ENCODE measurements at places on chromosomes 6 and 20. TPM values are rescaled to one million over a fixed set of nuclear protein-coding genes. Genes with fewer than 3 reads are reported as not detected.

GRCh38 chr20:50381771-50382593, 128.2 kb upstream of the PTPN1 start:
- no peaks in the 10 kb centered on the region for H3K4me1 ChIP-seq
- no peaks in the 10 kb centered on the region for H3K36me3 ChIP-seq
- DNase-seq, result no peak
- H3K4me3 ChIP-seq, result no peak overlapping the region
- H3K27me3 ChIP-seq, result no peaks in the 10 kb centered on the region
- H3K27ac ChIP-seq, result peak overlapping the region; percentile 76

GRCh38 chr6:24228681-24229255, 102.8 kb downstream of the NRSN1 start:
- peaks cover 4% of the 10 kb centered on the region for H3K27me3 ChIP-seq
- no peak for DNase-seq
- H3K36me3 ChIP-seq, result no peaks in the 10 kb centered on the region
- no peak overlapping the region for H3K27ac ChIP-seq
- H3K4me3 ChIP-seq, result no peak overlapping the region

The COMMD7 gene
- total RNA-seq, result 26.3 TPM

The FRS3 gene
- 4.9 TPM for total RNA-seq

DNA sequence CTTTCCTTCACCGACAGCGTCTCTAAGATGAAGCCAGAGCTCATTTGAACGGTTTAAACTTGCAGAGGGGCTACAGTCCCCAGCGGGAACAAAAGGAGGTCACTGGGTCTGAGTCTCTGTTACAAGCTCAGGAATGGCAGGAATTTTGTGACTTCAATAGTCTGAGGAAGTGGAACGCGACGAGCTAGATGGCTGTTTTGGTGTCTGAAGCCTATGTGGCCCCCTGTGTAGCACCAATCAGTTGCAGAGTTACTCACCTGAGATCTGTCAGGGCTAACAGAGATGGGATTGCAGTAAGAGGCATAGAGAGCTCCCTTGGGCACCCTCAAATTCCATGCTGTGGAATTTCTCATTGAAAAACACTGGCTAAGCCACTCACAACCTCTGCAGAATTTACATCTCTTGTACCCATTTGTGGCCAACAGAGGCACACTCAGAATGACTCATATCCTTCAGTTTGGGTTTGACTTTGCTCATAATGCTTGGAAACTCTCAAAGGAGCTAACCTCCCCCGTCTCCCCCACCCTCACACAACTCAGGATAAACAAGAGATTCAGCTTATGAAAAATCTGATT, 7.1 kb upstream of the TCP11 start:
- H3K27ac ChIP-seq, result no peak overlapping the region
- no peak overlapping the region for H3K4me3 ChIP-seq
- peaks cover 17% of the 10 kb centered on the region for H3K4me1 ChIP-seq
- no peaks in the 10 kb centered on the region for H3K27me3 ChIP-seq
- no peaks in the 10 kb centered on the region for H3K36me3 ChIP-seq
- no peak for DNase-seq

GRCh38 chr6:20427856-20428255, 26.2 kb downstream of the E2F3 start:
- H3K27ac ChIP-seq, result no peak overlapping the region
- no peak for DNase-seq
- peaks cover 5% of the 10 kb centered on the region for H3K4me1 ChIP-seq
- no peak overlapping the region for H3K4me3 ChIP-seq
- H3K36me3 ChIP-seq, result no peaks in the 10 kb centered on the region
- no peaks in the 10 kb centered on the region for H3K27me3 ChIP-seq

GRCh38 chr6:55729665-55730064, 145.7 kb downstream of the BMP5 start:
- H3K4me1 ChIP-seq, result peaks cover 3% of the 10 kb centered on the region
- no peak for DNase-seq
- no peak overlapping the region for H3K4me3 ChIP-seq
- no peak overlapping the region for H3K27ac ChIP-seq

DNA sequence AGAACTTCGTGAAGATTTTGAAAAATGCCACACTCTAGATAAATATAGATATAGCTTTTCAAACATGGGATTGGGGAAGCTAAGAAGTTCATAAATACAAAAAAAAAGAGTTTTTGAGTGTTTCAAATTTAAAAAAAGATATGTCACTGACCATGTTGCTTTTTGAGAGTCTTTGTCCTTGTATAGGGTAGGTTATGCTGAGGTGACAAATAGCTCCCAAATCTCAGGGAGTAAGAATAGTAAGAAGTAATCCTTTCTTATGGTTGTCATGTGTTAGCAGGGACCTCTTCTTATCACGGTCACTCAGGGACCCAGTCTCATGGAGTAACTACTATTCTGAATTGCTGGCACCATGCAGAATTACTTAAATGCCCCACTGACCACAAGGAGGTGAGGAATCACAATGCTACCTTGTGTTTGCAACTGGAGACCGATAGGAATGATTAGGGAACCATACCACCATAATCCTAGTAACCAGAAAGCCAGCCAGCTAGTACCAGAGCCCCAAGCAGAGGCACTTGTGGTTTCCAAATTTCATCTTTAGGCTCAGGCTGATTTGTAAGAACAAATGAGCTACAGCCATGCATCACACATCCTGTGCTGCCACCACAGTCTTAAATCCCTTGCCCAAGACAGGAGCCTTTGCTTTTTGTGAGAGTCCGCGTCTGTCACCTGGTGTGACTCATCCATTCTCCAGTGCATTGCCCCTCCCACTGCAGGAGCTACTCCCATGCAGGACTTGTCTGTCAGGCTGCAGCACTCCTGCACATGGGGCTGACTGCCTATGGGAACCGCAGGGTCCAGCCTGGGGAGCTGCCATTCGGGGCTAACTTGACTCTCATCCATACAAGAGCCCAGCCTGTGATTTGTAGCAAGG, 42.4 kb upstream of the ADGRF4 start:
- no peak for DNase-seq
- no peaks in the 10 kb centered on the region for H3K4me1 ChIP-seq
- no peaks in the 10 kb centered on the region for H3K36me3 ChIP-seq
- no peak overlapping the region for H3K27ac ChIP-seq

DNA sequence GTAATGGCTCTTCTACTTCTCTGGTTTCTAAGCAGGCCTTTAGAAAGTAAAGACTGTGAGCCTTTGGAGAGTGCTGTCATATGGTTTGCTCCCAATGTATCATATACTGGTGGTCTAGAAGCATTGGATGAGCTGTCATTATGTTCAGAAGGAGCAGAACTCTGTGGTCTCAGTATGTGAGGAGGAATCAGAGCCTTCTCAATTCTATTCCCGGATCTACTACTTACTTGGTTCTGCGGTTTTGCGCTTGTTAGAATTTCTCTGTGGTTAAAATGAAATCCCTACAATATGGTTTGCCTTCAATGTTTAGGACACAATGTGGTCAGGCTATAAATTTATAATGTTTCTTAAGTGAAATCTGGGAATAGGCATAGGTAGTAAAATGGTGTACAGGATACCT, 64.6 kb downstream of the RWDD2A start:
- H3K4me1 ChIP-seq, result no peaks in the 10 kb centered on the region

- no peaks in the 10 kb centered on the region for H3K27me3 ChIP-seq
- no peak for DNase-seq
- H3K4me3 ChIP-seq, result no peak overlapping the region
- H3K36me3 ChIP-seq, result no peaks in the 10 kb centered on the region
- H3K27ac ChIP-seq, result no peak overlapping the region
Observed at GRCh38 chr6:33935439-33936080, 131.8 kb upstream of the MLN start.

- H3K36me3 ChIP-seq, result no peaks in the 10 kb centered on the region
- no peak for DNase-seq
- no peak overlapping the region for H3K4me3 ChIP-seq
- H3K27ac ChIP-seq, result peak overlapping the region; percentile 99
Observed at GRCh38 chr6:108555399-108556052, 5.2 kb upstream of the FOXO3 start.

- no peaks in the 10 kb centered on the region for H3K36me3 ChIP-seq
- no peaks in the 10 kb centered on the region for H3K27me3 ChIP-seq
- no peak overlapping the region for H3K4me3 ChIP-seq
- DNase-seq, result no peak
Observed at GRCh38 chr6:96755096-96755495, 82.2 kb downstream of the GPR63 start.

DNA sequence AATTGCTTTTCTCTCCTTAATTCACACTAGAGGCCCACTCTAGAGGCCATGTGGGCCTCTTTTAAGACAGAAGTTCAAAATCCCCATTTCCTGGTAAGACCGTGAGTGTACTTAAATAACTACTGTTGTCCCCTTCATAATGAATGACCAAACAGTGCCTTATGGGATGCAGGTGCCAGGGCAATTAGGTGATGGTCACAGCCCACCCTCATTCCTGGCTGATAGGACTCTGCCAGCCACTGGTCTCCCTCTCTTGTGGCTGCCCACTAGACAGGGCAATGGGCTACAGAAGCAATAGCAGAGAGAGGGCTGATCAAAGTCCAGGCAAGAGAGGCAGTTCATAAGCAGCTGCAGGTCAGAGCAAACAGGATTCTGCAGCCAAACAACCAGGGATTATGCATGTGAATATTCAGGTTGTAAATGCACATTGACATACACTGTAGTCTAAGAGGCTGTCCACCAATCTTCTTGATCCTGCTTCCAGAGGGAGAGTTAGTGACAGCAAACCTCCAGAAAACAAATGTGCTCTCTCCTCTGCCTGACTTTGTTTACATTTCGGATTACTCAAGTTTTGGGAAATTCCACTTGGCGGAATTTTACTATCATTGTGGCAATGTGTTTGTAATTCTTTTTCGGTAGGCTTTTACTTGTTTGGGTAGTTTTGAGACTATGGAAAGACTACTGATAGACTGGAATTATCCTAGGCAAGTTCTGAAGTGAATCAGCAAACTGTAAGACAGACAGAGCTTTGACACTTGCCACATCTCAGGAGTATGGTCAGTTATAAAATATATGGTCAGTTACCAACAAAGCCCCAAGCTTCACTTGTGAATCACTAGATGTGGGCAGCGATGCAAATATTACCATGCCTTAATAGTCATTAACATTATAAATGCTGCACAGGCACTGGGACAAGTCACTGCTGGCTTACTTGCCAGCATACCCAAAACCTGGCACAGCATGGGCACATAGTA, 12.8 kb downstream of the PTPRK start:
- no peak for DNase-seq
- H3K36me3 ChIP-seq, result no peaks in the 10 kb centered on the region
- H3K4me1 ChIP-seq, result peaks cover 66% of the 10 kb centered on the region
- no peak overlapping the region for H3K4me3 ChIP-seq
- peak overlapping the region; percentile 4 for H3K27ac ChIP-seq

DNA sequence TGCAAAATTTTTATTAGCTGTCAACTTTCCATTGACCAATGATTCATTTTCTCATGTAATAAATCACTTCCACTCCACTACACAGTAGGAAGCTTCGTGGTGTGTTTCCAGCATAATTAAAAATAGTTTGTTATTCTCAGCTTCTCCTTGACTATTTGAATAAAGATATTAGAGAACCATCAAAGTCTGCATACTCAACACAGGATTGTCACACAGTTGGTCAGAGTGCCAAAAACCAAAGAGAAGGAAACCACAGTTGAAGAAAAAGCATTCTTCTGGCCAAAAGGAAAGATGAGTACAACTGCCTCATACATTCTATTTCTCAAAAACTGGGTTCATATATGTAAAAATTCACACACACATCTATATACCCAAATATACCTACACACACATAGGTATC, 455.1 kb upstream of the HSF2 start:
- H3K4me3 ChIP-seq, result no peak overlapping the region
- no peaks in the 10 kb centered on the region for H3K4me1 ChIP-seq
- H3K27ac ChIP-seq, result no peak overlapping the region
- H3K27me3 ChIP-seq, result no peaks in the 10 kb centered on the region

The CTCFL gene
- not detected for total RNA-seq

DNA sequence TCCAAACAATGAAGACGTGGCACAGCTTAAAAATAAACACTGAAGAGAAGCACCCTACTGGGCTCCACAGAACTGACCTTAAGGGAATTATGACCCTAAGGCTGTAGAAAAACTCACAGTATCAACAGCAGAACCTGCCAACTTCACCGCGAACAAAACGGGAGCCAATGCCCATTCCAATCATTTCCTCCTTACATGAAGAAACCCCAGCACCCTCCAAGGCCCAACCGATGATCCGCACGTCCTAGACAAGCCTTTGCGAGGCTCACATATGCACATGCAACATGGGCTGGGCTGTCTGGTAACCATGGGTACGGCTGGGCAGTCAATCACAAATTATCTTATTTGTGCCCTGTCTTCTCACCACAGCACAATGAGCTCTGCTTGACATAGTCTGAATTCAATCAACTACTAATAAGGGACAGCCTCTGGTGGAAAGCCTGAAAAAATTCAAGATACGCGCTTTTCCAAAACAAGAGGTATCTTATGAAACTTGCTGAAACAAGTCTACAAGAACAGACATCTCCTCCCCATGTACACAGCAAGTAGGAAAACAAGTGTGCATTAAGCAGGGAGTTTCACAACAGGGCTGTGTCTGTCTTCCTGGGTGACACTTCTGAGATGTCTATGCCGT, 1.7 kb downstream of the DIDO1 start:
- DNase-seq, result no peak
- peak overlapping the region; percentile 95 for H3K4me3 ChIP-seq

The SLC35D3 gene
- 0.95 TPM for total RNA-seq

GRCh38 chr6:85678026-85678601, 35.4 kb upstream of the SYNCRIP start:
- peak overlapping the region; percentile 95 for H3K27ac ChIP-seq
- no peaks in the 10 kb centered on the region for H3K36me3 ChIP-seq
- H3K4me3 ChIP-seq, result peak overlapping the region; percentile 85
- H3K4me1 ChIP-seq, result no peaks in the 10 kb centered on the region
- DNase-seq, result no peak
- H3K27me3 ChIP-seq, result no peaks in the 10 kb centered on the region

GRCh38 chr6:17580518-17581048, 19.5 kb upstream of the FAM8A1 start:
- no peaks in the 10 kb centered on the region for H3K27me3 ChIP-seq
- DNase-seq, result peak; percentile 75
- peak overlapping the region; percentile 86 for H3K27ac ChIP-seq
- peak overlapping the region; percentile 59 for H3K4me3 ChIP-seq

GRCh38 chr6:160084198-160084776, 37.3 kb upstream of the SLC22A1 start:
- H3K4me3 ChIP-seq, result no peak overlapping the region
- no peaks in the 10 kb centered on the region for H3K27me3 ChIP-seq

Data from sigmoid colon (tissue), 7 donors.